Stimulated activated CD4-positive, alpha-beta T cell treated with anti-CD3 and anti-CD28 coated beads, TNF-alpha, amount 100 ng/mL, for 48 hours (primary cell): ENCODE measurements at places on chromosomes 5 and 9.

GRCh38 chr9:85594316-85594715 lies 147.4 kb downstream of the AGTPBP1 start:
- DNase-seq = no peak

DNA sequence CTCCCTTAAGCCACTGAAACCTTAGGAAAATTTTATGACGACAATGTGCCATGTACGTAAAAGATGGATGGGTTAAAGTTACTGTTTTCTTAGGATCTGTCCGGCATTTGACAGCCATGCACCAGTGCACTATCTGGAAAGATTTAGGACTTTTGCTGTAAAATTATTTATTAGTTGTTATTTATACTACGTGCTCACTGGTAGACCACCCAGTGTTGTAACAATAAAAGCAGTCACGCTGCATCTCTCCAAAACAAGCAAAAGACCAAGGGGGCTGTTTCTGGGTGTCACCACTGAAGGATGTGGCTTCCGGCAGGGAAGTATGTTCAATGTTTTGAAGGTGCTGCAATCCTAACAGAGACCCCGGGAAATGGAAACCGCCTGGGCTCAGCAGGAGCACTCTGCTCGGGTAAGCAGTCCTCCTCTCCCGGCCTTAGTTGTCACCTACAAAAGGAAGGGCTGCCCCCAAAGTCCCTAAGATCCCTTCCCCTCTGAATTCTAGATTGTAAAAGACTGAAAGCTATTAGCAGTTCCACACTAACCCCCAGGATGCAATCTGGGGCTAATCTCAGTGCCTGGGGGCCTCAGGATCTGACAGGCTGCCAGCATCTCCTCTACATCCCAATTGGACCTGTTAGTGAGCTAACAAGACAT lies 38.6 kb downstream of the SAXO1 start:
- DNase-seq = no peak

DNA sequence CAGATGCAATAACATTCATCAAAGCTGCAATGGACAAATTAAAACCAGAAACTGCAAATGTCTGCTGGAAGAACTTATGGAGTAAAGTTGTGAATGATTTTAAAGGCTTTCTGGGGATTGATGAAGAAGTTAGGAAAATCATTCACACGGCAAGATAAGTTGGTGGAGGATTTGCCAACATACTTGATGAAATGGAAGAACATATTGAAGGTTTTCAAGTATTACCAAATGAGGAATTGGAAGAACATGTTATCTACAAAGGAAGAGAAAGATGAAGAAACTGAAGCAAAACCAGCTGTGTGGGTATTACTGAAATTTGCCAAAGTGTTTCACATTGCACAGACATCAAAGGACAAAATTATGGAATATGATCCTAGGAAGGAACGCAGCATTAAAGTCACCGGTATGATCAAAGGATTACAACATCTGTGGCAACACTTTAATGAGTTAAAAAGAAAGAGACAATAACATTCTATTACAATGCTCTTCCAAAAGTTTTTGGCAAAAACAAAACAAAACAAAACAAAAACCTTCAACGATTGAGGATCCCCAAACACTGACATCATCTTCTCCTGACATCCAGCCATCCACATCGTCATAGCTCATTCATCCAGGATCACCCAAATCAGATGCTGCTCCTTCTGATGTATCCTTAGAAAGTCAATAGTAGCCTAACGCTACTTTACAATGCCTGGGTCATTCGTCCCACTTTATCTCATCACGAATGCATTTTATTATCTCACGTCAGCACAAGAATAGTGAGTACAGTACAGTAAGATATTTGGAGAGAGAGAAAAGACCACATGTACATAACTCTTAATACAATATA lies 61.3 kb upstream of the SMC5 start:
- DNase-seq = no peak

DNA sequence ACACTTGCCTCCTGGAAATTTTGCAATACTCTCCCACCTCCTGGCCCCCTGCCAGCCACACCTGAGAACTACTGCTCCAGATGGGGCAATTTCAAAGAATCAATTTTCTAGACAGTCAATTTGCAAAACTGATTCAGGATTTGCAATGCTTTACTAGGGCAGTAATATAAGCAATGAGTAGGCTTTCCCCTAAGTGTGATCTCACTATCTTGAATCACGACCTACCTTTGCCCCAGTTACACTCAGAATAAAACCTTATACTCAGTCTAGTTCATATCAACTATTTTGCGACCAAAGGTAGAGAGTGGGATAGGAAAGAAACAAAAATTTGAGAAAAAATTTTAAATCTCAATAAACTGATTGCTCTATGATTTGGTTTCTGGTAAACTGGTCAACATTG lies 54.4 kb downstream of the DROSHA start:
- DNase-seq = no peak

DNA sequence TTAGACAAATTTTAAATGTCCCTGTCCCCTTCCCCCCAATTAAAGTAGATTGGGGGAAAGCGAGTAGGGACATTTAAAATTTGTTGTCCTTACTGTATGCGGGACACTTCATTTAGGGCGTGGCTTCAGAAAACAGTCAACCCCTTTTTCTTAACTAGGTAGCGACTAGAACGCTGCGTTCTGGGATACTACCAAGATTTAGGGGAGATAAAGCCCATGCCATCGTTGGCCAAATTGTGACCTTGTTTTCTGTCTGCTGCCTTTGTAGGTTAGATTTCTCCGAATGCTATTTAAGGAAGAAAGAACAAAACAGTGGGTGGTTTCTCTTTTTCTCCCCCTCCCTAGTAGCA lies 1.2 kb downstream of the CKS2 start:
- DNase-seq = no peak

- DNase-seq = no peak
These were observed 39.1 kb upstream of the C5orf63 start for GRCh38 chr5:127112347-127112864.

DNA sequence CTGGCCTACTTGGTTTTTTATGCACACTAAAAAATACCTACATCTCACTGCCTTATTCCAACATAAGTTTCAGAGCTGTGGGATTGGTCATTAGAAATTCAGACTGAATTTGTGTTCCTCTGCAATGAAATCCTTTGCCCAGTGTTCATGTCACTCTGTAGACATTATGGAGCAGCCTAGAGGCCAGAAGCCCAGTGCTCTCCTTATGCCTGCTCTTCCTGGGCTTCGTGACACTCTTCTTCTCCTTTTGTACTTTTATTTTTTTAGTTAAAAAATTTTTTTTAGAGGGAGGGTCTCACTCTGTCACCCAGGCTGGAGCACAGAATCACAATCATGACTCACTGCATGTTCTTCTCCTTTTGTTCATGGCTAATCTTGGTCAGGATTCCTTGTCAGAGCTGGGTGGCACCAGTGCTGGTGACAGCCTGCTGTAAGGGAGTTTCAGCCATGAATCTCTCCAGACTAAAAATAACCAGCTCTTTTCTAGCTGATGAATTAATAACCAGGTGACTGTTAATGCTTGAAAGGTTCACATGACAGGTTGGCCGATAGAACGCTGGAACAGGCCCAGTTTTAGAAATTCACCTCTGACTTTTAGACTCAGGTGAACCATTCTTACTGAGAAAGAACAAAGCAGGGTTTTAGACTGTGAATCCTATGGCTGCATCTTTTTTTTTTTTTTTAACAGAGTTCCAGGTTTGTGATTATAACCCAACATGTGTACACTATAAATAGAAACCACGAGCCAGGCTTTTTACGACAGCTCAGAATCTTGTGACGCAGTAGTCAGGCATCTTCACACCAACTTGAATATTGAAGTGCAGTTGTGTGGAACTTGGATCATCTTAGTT lies 34.1 kb upstream of the C5orf47 start:
- no peak for DNase-seq

GRCh38 chr5:141409598-141410306 lies 1.9 kb downstream of the PCDHGB6 start:
- DNase-seq = no peak

GRCh38 chr5:79076819-79077218 lies 7.3 kb downstream of the BHMT2 start:
- DNase-seq = no peak

GRCh38 chr5:10559871-10560270 lies 4.0 kb upstream of the ANKRD33B start:
- no peak for DNase-seq

DNA sequence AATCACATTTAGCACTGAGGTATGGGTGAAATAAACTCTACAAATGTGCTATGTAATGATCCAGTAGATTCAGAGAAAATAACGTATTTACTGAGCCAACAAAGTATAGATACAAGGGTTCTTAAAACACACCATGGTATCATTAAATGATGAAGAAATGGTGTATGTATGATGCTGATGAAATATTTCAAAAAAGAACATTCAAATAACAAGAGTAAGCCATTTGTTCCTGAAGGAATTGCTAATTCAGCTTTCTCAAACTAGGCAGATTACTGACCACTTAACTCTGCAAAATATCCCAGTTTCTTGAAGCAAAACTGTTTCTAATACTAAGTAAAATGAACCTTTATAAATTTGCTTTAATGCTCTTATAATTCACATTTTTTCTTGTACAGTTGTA lies 97.6 kb upstream of the IFNE start:
- DNase-seq = no peak

GRCh38 chr9:137181680-137182079 lies 6.7 kb downstream of the ANAPC2 start:
- no peak for DNase-seq

- no peak for DNase-seq
These were observed 51.3 kb downstream of the ARL15 start for GRCh38 chr5:54259090-54259489.

GRCh38 chr9:4750023-4750673 lies 9.1 kb upstream of the AK3 start:
- DNase-seq = no peak

GRCh38 chr5:16757989-16758501 lies 141.2 kb upstream of the RETREG1 start:
- no peak for DNase-seq

GRCh38 chr5:168427224-168427623 lies 59.0 kb upstream of the RARS1 start:
- DNase-seq = no peak

DNA sequence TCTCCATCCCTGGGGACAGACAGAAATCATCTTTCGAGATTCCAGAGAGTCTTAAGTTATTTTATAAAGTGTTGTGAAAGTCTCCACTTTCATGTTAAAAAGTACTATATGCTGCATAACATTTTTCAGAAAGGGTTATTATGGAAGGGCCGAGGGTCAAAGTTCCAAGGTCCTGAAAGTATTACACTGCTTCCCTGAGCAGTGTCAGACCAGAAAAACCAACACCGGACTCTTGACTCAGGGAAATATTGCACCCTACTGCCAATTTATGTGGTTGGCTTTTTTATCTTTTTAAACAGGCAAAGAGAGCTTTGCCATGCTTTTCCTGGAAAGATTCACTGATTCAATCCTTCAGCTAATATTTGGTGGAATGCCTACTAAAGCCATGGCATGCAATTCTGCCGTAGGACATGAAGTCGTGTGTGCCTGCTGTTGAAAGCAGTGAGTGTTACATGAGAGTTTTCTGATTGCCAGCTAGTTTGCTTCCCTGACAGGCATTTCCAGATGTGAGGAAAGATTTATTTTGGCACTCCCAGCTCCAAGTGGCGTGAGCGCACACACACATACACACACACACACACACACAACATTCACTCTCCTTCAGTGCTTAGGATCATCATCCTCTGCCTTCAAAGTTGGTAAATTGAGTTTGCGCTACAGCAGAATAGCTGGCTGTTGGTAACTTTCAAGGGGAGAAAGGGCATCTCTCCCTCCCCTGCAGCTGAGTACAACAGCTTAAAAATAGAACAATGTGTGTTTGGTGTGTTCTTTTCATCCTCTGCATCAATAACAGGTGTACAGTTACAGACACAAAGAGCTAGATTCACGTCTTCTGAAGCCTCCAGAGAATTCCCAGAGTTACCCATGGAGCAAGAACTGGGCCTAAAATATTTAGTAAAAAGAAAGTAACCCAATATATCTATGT lies 45.6 kb downstream of the SLC1A3 start:
- no peak for DNase-seq

DNA sequence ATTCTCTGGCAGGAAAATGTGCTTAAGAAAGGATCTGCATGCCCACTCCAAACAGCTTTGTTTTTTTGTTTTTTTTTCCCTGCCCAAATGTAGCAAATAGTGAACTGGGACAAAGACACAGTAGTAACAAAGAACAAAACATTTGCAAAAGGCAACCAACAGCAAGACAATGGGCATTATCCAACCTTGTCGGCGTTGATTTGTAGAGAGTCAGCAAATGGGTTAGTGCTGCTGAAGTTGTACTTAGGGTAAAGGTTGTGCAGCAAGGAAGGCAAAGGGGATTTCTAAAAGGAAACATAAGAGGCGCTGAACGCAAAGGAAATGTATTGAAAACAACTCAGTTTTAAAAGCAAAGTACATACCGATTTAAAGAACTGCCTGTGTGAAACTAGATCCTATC lies 136.2 kb downstream of the MPDZ start:
- DNase-seq = no peak
